ENCODE measurements at places on chromosomes 1 and 21.

DNA sequence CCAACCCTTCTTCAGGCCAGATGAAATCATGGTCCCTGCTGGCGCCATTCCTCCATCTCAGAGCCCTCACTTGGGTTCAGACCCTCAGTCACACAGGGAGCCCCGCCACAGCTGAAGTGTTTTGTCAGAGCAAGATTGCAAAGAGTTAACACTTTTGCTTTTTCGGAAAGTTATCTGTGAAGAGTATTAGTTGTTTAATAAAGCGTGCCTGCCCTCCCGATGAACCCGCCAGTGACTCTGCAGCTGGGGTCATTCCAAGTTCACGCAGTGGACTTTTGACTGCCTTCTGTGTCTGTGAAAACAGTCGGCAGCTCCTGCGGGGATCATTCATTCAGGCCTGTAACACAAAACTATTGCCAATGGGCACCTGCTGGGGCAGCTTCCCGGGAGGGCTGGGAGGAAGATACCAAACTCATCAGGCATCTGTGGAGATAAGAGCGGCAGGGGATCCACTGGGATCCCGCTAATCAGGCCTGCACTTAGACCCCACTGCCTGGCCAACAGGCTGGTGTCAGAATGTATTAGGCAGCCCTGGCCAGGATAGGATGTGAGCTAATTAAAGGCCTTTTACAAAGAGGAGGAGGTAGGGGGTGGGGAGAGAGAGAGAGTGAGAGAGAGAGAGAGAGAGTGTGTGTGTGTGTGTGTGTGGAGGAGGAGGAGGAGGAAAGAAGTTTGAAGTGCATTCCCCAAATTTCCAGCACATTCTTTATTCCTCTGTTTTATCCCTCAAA is 184.5 kb downstream of the DHRS3 start:
- no peak for DNase-seq

- no peak for DNase-seq
Measured at GRCh38 chr1:85473390-85473789, 8.4 kb upstream of the DDAH1 start.

DNA sequence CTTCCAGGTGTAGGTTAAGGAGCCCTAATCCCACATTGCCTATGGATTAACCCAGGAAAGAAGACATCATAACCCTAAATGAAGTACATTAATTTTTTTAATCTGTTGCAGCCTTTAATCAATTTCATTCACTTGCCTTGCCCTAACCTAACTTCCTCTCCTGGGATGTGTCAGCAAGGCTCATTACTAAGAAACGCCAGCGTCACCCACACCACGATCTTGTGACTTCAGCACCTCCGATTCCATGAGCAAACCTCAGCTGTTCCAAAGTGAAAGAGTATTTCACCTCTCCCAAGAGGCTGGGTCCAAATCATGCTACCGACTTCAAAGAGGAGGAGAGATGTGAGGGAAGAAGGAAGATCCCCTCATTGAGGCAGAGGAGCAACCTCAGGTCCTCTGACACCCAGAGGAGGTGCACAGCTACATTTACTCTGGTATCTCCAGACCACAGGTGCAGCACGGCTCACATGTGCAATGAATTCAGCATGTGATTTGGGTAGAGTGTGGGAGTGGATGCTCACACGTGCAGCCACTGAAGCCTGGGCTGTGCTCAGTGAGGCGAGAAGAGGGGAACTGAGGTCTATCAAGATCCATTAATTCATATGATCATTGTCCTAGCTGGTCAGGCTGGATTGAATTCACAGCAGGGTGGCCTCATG is 134.1 kb downstream of the SLC30A10 start:
- DNase-seq, result no peak

GRCh38 chr1:209845408-209845725 is 17.6 kb downstream of the UTP25 start:
- DNase-seq, result no peak

DNA sequence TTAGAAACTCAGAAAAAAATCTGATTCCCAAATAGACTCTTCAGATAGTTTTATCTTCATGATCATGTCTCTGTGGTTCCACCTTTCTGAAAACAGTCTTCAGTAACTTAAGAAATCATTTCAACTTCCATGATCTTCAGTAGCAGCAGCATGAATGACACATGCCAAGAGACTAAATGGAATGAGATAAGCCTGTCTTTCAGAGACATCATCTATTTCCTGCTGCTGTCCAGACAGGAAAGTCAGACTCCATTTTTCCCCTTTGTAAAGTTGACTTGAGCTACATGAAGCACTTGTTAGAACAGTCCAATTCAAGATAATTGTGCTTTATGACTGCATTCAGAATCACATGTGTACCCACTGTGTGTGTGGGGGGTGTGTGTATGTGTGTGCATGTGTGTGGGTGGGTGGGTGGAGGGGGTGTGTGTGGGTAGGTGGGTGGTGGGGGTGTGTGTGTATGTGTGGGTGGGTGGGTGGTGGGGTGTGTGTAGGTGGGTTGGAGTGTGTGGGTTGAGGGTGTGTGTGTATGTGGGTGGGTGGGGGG is 58.8 kb downstream of the CLIC4 start:
- DNase-seq, result no peak

GRCh38 chr1:24786191-24786590 is 40.9 kb downstream of the CLIC4 start:
- DNase-seq, result no peak

DNA sequence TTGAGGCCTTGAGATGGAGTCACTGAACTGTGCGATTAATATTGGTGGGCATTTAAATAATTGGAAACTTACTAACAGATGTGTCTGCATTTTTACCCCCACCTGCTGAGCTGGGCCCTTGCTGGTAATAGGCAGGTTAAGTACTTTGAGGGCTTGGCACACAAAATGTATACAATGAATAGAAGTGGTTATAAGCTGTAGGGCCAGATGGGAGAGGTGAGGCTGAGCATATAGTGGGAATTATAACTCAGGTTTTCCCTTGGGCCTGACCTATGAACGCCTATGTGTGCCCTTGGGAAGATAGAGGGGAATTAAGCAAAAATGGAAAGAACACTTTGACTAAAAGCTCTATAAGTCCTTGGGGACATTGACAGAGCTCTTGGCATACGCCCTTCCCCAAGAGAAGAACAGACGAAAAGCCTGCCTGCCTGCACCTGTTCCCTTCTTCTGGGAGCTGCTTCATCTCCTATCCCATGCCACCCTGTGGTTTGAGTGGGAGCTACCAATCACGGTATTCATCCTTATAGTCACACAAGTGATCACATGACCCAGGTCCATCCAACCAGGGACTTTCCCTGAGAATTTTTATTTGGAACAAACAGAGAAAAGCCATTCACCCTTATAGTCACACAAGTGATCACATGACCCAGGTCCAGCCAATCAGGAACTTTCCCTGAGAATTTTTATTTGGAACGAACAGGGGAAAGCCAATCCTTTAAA is 260.7 kb upstream of the CSF3R start:
- DNase-seq, result peak; percentile 100

DNA sequence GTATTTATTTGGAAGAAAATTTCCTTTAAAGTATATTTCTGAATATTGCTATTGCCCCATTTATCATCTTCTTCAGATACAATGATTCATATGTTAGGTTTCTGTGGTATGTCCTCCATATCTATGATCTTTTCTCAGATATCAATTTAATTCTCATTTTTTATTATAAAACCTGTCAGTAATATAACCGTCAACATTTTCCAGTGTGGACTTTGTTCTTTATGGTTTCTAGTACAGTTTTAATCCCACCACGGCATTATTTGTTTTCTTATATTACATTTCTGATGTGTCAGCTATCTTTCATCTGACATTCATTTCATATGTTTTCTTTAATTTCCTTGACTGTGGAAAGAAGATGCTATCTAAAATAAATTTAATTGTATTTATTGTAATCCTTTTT is 97.9 kb downstream of the PLPPR5 start:
- DNase-seq, result no peak

- DNase-seq, result peak; percentile 100
Measured at GRCh38 chr1:36947384-36947783, 86.9 kb downstream of the GRIK3 start.

GRCh38 chr1:218426343-218426657 is 81.2 kb downstream of the TGFB2 start:
- no peak for DNase-seq

GRCh38 chr1:119002028-119002686 is 14.0 kb upstream of the TBX15 start:
- DNase-seq, result no peak

- DNase-seq, result peak; percentile 97
Measured at GRCh38 chr1:43530483-43531106, at the start of gene PTPRF. TSS of gene PTPRF (plus strand) at chr1:43530883. CDS start at chr1:43545076, 14,193 bp downstream.

DNA sequence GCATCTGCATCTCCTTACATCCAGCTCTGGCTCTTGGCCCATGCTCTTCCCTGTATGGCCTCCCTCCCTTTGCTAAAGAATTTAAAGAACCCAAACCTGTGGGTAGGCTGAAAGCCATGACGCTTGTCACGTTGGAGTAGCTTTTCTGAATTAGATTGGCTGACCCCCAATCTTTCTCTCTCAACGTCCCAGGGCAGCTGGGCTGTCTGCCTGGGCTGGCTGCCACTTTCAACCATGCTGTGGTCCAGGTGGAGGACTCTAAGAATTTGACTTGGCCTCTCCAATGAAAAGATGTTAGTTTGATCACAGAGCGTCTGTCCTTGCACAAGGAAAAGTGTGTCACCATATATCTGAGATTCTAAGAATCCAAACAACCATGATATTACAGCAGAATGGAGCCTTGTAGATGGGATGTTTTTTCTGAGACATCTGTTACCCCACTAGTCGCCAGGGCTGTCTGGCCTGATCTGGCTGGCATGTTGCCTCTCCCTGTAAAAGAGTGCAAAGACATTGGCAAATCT is 6.5 kb upstream of the IGSF3 start:
- no peak for DNase-seq

DNA sequence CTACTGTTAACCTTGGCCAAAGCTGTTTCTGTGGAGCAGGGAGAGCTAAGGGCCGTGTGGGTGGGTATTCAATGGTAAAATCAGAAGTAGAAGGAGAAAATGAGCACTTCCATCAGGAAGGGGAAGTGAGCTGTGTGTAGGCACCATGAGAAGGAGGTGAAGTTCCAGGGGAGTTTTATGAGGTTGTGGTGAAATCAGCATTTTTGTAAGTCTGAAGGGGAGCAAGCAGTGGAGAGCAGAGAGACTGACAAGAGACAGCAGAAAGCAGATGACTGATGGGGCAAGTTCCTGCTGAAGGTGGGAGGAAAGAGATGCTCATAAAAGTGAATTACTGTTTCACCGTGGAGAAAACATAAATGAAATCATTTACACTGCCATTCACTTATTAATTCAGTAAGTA is 2.7 kb upstream of the GPR88 start:
- DNase-seq, result no peak

GRCh38 chr1:36705629-36706028 is 222.9 kb upstream of the CSF3R start:
- DNase-seq, result peak; percentile 100
